ENCODE measurements at places on chromosomes 11 and 22. TPM values are rescaled to one million over a fixed set of nuclear protein-coding genes. Genes with fewer than 3 reads are reported as not detected.

DNA sequence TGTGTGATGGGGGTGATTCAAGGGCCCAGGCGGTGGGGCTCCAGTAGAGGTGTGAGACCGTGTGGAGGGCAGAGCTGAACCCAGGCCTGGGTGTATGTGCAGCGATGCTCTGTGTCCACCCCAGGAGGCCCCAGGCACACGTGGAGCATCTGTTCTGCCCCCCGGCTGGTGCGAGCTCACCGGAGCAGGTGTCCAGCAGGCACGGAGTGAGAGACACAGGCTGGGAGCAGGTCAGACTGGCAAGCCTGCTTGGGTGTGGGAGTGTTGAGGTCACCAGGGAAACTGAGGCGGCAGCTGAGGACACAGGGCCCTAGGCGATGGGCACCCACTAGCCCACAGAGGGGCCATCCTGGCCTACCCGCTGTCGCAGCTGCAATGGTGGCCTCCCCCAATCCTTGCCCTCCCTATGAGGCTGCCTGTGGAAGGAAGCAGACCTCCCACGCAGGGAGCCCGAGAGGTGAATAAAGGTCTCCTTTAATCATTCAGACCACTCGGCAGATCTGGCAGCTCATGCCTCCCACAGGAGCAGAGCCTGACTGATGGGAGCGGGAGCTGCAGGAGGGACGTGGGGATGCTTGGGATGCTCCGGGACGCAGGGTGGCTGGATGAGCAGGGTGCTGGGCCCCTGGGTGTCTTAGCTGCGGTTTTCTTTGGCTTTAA, 1165.1 kb downstream of the BRD1 start:
- no peak for DNase-seq

The PLXNB2 gene
- total RNA-seq: 84.7 TPM

The TIGD3 gene
- total RNA-seq: not detected

The HTR3B gene
- total RNA-seq: not detected
